ENCODE measurements at places on chromosomes 2 and 18. TPM values are rescaled to one million over a fixed set of nuclear protein-coding genes. Genes with fewer than 3 reads are reported as not detected.

UPP2 gene
- total RNA-seq = 0.27 TPM

POTEC gene
- total RNA-seq = 0.09 TPM

DNER gene
- total RNA-seq = 167 TPM

NCK2 gene
- 38.6 TPM for total RNA-seq

CRYBA2 gene
- not detected for total RNA-seq

TMEM247 gene
- total RNA-seq = not detected

OTOS gene
- total RNA-seq = 1.4 TPM

ITGAV gene
- 60.7 TPM for total RNA-seq

G6PC2 gene
- not detected for total RNA-seq

SLC11A1 gene
- 1.5 TPM for total RNA-seq

TCF7L1 gene
- 8.5 TPM for total RNA-seq

REG3A gene
- 0.45 TPM for total RNA-seq

ASB18 gene
- 0.45 TPM for total RNA-seq

COLEC11 gene
- 0.82 TPM for total RNA-seq

HEATR5B gene
- 71.6 TPM for total RNA-seq

ATP9B gene
- 80.0 TPM for total RNA-seq

SPATS2L gene
- total RNA-seq = 29.0 TPM

TNFRSF11A gene
- 1.1 TPM for total RNA-seq

SIX2 gene
- 0.45 TPM for total RNA-seq

ST6GAL2 gene
- 139 TPM for total RNA-seq

MOGAT1 gene
- not detected for total RNA-seq

PDCL3 gene
- 7.1 TPM for total RNA-seq

PAIP2B gene
- total RNA-seq = 17.3 TPM

FBLN7 gene
- 5.3 TPM for total RNA-seq

VWA3B gene
- 0.73 TPM for total RNA-seq

RSAD2 gene
- 1.5 TPM for total RNA-seq

CDH2 gene
- 134 TPM for total RNA-seq

POTEE gene
- total RNA-seq = 0.18 TPM

LINC00305 gene
- total RNA-seq = not detected

CHRNG gene
- not detected for total RNA-seq

ZEB2 gene
- total RNA-seq = 107 TPM

C2orf80 gene
- total RNA-seq = 12.2 TPM

PLGLB1 gene
- 13.8 TPM for total RNA-seq

PDE1A gene
- total RNA-seq = 42.4 TPM

CIB4 gene
- total RNA-seq = not detected

CTAGE1 gene
- total RNA-seq = not detected

ALPG gene
- not detected for total RNA-seq

TMEM178A gene
- total RNA-seq = 26.8 TPM

PARD3B gene
- 30.6 TPM for total RNA-seq

HOXD12 gene
- not detected for total RNA-seq

KCNIP3 gene
- total RNA-seq = 20.8 TPM

ZNF516 gene
- 27.5 TPM for total RNA-seq

CGREF1 gene
- total RNA-seq = 22.1 TPM

CPO gene
- not detected for total RNA-seq

DHRS9 gene
- total RNA-seq = 0.64 TPM
